Stimulated activated CD4-positive, alpha-beta T cell treated with anti-CD3 and anti-CD28 coated beads, Interleukin-2, amount 100 ng/mL, for 4 hours (primary cell): ENCODE measurements at places on chromosomes 5 and 9.

DNA sequence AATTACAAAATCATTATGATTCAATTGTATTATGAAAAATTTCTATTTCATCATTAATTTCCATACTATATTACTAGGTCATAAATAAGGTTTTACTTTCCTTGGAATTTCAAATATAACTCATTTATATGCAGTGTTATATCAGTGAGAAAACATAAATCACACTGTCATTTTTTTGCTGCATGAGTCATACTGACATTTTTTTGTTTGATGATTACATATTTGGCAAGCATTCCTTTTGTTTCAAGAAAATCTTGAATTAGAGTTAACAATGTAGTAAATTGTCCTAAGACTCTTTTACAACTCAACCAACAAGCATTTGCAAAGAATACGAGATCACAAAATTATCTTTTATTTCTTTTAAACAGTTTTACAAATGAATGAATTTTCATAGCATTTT, 298.4 kb upstream of the SEMA6A start:
- DNase-seq: no peak

DNA sequence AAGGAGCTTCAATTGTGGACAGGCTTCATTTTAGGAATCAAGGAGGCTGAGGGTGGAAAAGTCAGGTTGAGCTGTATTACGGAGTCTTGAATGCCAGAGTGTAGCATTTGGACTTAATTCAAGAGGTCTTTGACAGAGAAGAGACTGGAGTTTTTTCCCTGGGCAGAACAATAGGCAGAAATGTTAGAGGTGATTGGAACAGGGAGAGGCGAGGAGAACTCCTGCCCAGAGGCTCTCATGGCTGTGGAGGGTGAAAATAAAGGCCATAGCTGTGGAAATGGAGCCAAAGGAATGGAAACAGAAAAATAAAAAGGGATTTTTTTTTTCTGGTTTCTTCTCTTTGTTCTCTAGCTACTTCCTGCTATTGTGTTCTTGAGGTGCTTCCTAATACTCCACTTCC, 3.7 kb upstream of the IFNB1 start:
- no peak for DNase-seq

DNA sequence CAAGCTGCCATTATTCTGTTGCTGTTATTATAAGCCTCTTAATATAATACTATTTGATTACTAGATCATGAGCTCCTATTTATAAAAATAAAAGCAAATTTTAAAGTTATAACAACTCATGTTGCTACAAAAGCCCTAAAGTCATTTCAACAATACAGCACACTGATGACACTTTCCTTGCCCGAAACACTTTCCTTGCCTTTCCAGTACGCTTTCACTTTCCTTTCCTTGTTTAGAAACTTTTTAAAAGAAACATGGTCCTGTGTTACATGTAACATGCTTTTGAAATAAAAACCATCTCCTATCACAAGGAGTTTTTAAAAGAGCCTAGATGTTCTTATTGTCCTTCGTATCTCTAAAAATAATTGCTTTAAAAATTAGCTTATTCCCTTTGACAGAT, 688.4 kb downstream of the PTPRD start:
- DNase-seq: no peak

DNA sequence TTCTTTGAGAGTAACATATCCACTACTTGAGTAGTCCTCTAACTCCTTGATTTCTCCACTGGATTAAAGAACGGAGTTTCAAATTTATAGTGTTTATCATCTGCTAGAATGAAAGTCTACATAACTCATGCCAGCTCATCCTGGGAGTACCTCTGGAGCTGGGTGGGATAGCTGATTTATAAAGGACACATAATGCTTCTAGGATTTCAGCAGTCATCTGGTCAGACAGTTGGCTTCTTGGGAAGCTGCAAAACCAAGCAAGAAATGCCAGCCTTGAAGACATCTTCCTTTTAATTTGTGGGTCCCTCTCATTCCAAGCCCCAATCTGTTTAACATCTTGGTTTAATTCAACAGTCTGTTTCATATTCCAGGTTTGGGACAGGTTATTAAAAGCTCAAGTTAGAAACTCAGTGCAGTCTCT, 3.2 kb downstream of the GALNT10 start:
- DNase-seq: no peak

DNA sequence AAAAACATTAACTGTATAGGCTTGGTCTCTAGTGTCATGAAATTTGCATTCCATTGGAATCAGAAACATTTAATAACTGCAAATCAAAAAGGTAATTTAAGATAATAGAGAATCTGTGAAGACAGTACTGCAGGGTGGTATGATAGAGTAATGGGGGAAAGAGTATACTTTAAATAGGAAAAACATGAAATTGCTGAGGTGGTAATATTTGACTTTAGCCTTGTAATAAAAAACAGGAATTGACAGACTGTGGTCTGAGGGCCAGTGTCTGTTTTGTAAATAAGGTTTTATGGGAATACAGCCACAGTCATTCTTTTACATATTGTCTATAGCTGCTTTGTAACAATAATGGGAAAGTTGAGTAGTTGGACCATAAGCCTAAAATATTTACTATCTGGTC, 162.3 kb downstream of the RANBP17 start:
- no peak for DNase-seq

DNA sequence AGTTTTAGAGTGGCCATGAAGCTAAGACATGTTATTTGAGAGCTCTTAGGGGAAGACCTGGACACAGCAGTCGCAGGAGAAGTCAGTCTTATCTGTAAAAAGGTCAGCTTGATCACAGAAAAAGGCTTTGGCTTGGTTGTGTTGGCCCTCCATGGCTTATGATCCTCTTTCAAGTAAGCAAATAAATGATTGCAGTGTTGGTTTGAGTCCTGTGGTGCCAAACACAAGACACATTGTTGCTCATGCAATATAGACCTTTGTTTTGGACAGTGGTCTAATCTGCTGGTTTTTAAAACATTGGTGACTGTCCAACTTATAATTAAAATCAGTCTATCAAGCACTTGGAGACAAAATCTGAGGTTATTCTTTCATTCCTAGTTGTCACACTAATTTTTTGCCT, 54.0 kb downstream of the DOCK8 start:
- DNase-seq: no peak

- DNase-seq: no peak
Observed at GRCh38 chr5:105504-106070, 13.6 kb downstream of the PLEKHG4B start.
